ENCODE measurements at places on chromosomes 2 and 18.

- DNase-seq: no peak
Observed at GRCh38 chr2:237035781-237036475, 49.8 kb upstream of the COPS8 start.

- DNase-seq: no peak
Observed at GRCh38 chr2:63051042-63051794, 588 bp downstream of the OTX1 start.

- DNase-seq: no peak
Observed at GRCh38 chr18:57433934-57434535, 1.1 kb upstream of the ONECUT2 start.

GRCh38 chr2:35495182-35495581 lies 860.4 kb upstream of the CRIM1 start:
- no peak for DNase-seq

DNA sequence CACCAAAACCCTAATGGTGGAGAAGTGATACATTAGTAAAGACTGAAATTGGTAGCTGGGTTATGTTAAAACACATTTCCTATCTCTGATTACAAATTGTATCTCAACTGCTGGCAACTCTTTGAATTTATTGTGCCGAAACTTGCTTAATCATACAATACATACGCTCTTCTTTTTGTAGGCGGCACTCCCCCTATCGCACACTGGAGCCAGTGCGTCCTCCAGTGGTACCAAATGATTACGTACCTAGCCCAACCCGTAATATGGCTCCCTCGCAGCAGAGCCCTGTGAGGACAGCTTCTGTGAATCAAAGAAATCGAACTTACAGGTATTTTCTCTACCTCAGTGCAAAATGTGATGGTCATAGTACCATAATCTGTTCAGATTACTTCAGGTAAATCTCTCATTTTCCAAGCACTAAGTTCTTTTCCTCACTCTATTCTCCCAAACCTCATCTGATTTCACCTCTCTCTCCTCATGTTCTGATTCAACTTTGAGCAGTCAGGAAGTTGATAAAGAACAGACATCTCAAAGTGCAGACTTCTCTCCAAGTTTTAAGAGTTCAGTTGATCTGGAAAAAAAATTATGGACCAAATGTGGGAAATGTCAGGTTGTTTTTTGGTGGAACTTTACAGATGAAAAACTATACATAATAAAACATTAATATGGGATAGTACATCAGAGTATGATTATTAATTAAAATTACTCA lies 66.5 kb downstream of the ABI2 start:
- DNase-seq: no peak

GRCh38 chr18:75227535-75228296 lies 17.1 kb downstream of the TSHZ1 start:
- DNase-seq: no peak

GRCh38 chr2:209662021-209662420 lies 109.6 kb upstream of the UNC80 start:
- DNase-seq: no peak

GRCh38 chr2:15613736-15614429 lies 22.2 kb downstream of the DDX1 start:
- DNase-seq: no peak

- DNase-seq: no peak
Observed at GRCh38 chr2:107473150-107473549, 353.5 kb upstream of the RGPD4 start.

DNA sequence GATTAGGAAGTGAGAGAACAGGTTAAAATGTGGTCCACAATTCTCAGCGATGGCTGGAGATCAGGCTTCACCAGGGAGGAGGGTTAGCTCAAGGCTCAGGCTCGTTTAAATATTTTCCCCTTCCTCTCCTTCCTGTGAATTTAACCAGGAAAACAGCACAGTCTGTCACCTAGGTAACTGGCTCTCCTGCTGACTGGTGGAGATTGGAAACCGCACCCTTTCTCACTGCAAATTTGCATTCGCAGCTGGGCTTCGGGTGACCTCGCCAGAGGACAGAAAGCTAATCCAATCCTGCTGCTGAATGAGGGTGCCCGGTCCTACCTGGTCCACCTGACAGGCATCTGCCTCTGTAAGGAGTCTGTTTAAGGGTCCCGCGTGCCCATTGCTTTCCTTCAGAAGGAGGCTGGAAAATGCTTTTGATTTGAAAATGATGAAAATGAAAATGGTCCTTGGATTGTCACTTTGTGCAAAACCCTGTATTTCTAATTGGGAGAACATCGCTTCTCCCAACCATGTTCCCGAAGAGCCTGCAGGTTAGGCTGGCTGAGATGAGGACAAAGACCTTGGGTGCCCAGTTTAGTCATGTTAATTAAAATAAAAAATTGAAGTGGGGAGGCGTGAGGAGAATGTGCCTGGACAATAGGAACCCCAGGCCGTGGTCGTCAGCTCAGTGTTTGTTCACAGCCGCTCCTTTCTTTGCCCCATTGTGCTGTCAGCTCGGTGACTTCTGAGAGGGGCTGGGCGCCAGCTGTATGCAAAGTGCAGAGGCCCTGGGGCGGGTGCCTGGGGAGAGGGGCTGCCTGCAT lies 43.4 kb upstream of the MTCL1 start:
- no peak for DNase-seq

- no peak for DNase-seq
Observed at GRCh38 chr2:229462112-229462511, 191.0 kb upstream of the PID1 start.

All from esophagus squamous epithelium (tissue), 5 donors.